Vagina (tissue), 2 donors: ENCODE measurements at places on chromosomes 5 and 9.

DNA sequence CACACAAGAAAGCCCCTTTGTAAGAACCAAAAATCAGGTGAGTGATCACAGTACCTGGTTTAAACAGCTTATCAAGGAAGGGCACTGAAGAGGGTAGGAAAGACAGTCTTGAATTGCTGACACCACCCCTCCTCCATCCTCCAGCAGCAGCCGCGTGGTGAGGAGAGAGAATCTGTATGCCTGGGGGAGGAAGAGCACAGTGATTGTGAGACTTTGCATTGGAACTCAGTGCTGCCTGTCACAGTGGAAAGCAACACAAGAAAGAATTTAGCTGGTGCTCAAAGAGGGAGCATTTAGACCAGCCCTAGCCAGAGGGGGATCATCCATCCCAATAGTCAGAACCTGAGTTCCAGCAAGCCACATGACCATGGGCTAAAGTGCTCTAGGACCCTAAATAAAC is 11.6 kb upstream of the STX17 start:
- H3K27me3 ChIP-seq: no peaks in the 10 kb centered on the region
- no peak overlapping the region for H3K27ac ChIP-seq
- H3K4me1 ChIP-seq: no peaks in the 10 kb centered on the region
- H3K4me3 ChIP-seq: no peak overlapping the region
- no peak for DNase-seq
- H3K36me3 ChIP-seq: no peaks in the 10 kb centered on the region

DNA sequence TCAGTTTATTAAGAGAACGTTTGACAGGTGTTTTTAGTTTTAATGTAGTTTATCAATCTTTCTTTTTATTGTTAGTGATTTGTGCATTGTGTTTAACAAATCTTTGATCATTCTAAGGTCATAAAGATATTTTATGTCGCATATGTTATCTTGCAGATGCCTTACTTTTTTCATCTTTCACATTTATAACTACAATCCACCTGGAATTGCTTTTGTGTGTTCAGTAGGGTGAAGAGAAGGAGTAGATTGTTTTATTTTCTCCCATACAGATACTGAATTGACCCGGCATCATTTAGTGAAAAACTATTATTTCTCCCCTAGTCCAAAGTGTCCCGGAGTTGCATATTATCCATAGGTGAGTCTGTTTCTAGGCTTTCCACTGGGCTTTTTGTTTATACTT is 179.4 kb upstream of the RGMB start:
- no peak overlapping the region for H3K4me3 ChIP-seq
- H3K4me1 ChIP-seq: peaks cover 5% of the 10 kb centered on the region
- no peak overlapping the region for H3K27ac ChIP-seq
- DNase-seq: no peak

DNA sequence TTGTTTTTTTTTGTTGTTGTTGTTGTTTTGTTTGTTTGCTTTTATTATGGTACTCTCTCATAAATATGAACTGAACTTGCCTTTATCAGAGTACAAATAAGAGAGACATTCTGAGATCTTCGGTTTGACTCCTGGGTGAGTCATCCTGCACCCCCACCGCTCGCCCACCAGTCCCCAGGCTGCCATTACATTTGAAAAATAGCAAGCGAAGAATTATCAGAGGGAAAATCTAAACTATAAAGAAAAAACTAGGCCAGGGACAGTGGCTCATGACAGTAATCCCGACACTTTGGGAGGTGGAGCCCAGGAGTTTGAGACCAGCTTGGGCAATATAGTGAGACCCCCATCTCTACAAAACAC is 122.1 kb upstream of the MAP3K1 start:
- no peaks in the 10 kb centered on the region for H3K36me3 ChIP-seq
- H3K27ac ChIP-seq: no peak overlapping the region
- no peak overlapping the region for H3K4me3 ChIP-seq
- H3K4me1 ChIP-seq: peaks cover 1% of the 10 kb centered on the region
- no peak for DNase-seq

DNA sequence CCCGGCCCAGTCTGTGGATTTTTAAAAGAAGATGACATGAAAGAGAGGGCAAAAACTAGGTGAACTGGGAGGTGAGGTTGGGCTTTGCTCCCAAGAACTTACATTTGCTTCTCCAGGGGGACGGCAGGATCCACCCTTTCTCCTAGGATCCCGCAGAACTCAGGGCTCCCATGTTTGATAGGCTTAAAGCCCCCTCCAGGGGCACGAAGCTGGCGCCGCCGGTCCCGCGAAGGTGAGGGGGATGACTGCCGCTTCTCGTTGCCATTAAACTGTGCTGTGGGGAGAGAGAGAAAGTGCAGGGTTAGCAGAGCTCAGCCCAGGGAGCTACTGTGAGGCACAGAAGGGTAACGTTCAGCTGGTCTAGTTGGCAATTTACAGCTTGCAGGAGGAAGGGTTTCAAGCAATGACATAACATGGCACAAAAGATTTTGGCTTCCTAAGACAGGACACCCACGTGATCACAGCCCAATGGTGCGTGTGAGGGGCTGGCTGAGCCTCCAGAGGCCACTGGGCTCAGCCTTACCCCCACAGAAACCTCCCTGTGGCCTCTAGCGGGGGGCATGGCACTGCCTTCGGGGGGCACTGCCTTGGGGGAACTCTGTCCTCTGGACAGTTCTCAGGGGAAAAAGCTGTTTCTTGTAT is 52.0 kb upstream of the SLC25A51 start:
- H3K27ac ChIP-seq: no peak overlapping the region
- DNase-seq: no peak
- peaks cover 15% of the 10 kb centered on the region for H3K4me1 ChIP-seq
- H3K27me3 ChIP-seq: no peaks in the 10 kb centered on the region

DNA sequence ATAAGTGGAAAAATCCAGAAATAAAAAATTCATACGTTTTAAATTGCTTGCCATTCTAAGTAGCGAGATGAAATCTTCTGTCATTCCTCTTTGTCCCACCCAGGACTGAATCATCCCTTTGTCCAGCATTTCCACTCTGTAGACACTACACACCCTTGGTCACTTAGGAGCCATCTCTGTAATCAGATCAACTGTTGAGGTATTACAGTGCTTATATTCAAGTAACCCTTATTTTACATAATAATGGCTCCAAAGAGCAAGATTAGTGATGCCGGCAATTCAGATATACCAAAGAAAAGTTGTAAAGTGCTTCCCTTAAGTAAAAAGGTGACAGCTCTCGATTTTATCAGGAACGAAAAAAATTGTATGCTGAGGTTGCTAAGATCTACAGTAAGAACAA is 60.4 kb downstream of the TRIM36 start:
- no peaks in the 10 kb centered on the region for H3K4me1 ChIP-seq
- H3K27ac ChIP-seq: no peak overlapping the region
- no peak for DNase-seq
- H3K36me3 ChIP-seq: no peaks in the 10 kb centered on the region
- no peaks in the 10 kb centered on the region for H3K27me3 ChIP-seq
- H3K4me3 ChIP-seq: no peak overlapping the region

GRCh38 chr9:117722108-117722761 is 18.0 kb downstream of the TLR4 start:
- peaks cover 9% of the 10 kb centered on the region for H3K4me1 ChIP-seq
- no peak for DNase-seq
- no peak overlapping the region for H3K27ac ChIP-seq
- no peak overlapping the region for H3K4me3 ChIP-seq

GRCh38 chr5:756865-757345 is 27.6 kb downstream of the ZDHHC11B start:
- no peak overlapping the region for H3K4me3 ChIP-seq
- H3K27ac ChIP-seq: no peak overlapping the region
- no peak for DNase-seq

DNA sequence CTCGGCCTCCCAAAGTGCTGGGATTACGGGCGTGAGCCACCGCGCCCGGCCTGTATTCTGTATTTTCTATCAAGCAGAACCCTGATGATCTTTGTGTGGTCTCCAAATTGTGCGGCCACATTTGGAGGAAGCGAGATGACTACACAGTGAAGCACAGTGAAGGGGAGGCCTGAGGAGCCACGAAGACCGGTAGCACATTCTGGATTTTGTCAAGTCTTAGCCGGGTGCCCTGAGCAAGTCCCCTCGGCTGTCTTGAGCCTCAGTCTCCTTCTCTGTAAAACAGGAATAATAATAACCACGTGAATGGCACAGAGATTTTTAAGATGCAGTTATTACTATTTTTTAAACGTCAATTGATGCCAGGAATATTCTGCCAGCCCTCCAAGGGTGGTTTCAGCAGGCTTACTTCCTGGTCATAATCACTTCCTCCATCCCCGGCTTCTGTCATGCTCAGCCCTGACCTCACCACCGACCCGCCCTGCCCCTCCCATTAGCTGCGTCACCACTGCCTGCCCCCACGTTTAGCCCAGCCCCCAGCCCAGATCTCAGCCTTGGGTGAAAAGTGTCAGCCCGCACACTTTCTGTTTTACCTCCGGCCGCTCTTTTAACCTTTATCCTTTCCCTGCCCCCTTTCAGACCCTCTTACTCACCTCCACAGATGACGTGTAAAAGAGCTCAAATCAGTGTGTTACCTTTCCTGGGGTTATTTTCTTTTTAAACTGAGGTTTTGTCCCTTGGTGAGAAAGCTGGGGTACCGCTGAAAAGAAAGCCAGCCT is 27.0 kb upstream of the ERGIC1 start:
- peak overlapping the region; percentile 16 for H3K4me3 ChIP-seq
- peaks cover 11% of the 10 kb centered on the region for H3K4me1 ChIP-seq
- H3K27ac ChIP-seq: peak overlapping the region; percentile 64
- no peaks in the 10 kb centered on the region for H3K36me3 ChIP-seq
- no peak for DNase-seq
- H3K27me3 ChIP-seq: no peaks in the 10 kb centered on the region

GRCh38 chr9:114250235-114250568 is 72.7 kb upstream of the ORM1 start:
- H3K4me3 ChIP-seq: no peak overlapping the region
- peak overlapping the region; percentile 69 for H3K27ac ChIP-seq
- no peaks in the 10 kb centered on the region for H3K27me3 ChIP-seq
- H3K36me3 ChIP-seq: no peaks in the 10 kb centered on the region
- peaks cover 30% of the 10 kb centered on the region for H3K4me1 ChIP-seq
- no peak for DNase-seq

- no peaks in the 10 kb centered on the region for H3K27me3 ChIP-seq
- H3K27ac ChIP-seq: no peak overlapping the region
- DNase-seq: no peak
- no peaks in the 10 kb centered on the region for H3K4me1 ChIP-seq
These were observed 148.4 kb downstream of the HSPA4 start for GRCh38 chr5:133200256-133200655.

DNA sequence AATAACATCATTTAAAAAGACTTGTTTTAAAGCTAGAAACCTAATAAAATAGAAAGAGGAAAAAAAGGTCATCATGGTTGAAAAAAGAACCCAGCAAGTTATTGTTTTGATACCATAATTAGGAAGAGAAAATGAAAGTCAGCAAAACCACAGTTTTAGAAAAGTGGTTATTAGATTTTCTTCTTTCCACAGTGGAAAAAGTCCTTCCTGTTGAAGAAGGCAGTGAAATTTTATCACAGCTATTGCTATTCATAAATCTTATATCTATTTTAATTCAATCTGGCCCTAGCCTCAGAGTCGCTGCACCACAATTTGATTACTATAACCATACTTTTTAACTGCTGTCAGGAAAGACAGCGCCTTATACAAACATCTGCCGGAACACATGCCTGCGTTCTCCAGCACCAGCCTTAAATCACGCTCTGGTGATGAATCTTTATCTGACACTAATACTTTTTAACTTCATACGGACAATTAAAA is 60.3 kb downstream of the MAPKAP1 start:
- H3K36me3 ChIP-seq: no peaks in the 10 kb centered on the region
- no peak for DNase-seq
- no peaks in the 10 kb centered on the region for H3K27me3 ChIP-seq
- peak overlapping the region; percentile 9 for H3K4me3 ChIP-seq
- peak overlapping the region; percentile 45 for H3K27ac ChIP-seq

- DNase-seq: no peak
- H3K4me1 ChIP-seq: no peaks in the 10 kb centered on the region
- H3K4me3 ChIP-seq: no peak overlapping the region
- H3K27me3 ChIP-seq: no peaks in the 10 kb centered on the region
- H3K36me3 ChIP-seq: no peaks in the 10 kb centered on the region
- no peak overlapping the region for H3K27ac ChIP-seq
These were observed 417.7 kb upstream of the IRX4 start for GRCh38 chr5:2300421-2300820.

- no peaks in the 10 kb centered on the region for H3K4me1 ChIP-seq
- H3K27ac ChIP-seq: no peak overlapping the region
- H3K36me3 ChIP-seq: no peaks in the 10 kb centered on the region
- no peak overlapping the region for H3K4me3 ChIP-seq
- no peak for DNase-seq
These were observed 278.8 kb downstream of the FSTL4 start for GRCh38 chr5:133333326-133334150.

- no peaks in the 10 kb centered on the region for H3K36me3 ChIP-seq
- no peaks in the 10 kb centered on the region for H3K27me3 ChIP-seq
- peaks cover 8% of the 10 kb centered on the region for H3K4me1 ChIP-seq
- H3K27ac ChIP-seq: peak overlapping the region; percentile 27
These were observed 111.9 kb downstream of the ZNF354C start for GRCh38 chr5:179171816-179172745.

DNA sequence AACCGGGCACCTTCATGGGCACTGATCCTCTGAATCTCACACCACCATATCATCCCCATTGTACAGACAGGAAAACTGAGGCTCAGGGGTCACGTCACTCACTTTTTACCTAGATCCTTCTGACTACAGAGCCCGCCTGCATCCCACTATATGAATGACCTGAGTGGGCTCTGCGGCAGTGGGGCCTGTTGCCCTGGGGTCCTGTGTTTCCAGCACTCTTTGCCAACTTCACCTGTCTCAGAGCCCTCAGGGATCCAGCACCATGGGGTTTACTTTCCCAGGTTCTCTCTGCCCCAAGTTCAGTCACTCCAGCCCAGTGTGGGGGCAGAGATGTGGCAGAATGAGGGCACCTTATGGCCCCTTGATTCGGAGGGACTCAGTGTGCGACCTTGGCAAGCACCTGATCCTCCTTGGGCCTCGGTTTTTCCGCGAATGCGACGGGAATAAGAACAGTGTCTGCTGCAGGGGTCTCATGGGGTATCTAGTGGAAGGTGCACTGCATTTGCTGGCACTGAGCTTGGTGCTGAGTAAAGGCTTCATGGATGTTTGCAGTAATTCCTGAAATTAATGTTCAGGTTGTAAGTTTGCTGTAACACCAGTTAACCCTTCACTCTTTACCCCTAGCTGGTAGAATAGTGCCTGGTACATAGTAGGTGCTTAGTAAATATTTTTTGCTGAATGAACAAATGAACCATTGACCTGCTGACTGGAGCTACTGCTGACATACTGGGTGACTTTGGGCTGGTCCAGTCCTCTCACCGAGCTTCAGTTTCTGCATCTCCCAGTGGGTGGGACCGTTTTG is 47.1 kb upstream of the BOD1 start:
- H3K36me3 ChIP-seq: no peaks in the 10 kb centered on the region
- no peak overlapping the region for H3K27ac ChIP-seq
- DNase-seq: no peak
- H3K4me3 ChIP-seq: no peak overlapping the region
